ENCODE measurements at places on chromosomes 2 and 18.

- DNase-seq: no peak
Observed at GRCh38 chr2:159989249-159989648, 73.2 kb downstream of the PLA2R1 start.

- DNase-seq: no peak
Observed at GRCh38 chr2:168174756-168175155, 72.6 kb downstream of the STK39 start.

- DNase-seq: no peak
Observed at GRCh38 chr18:74351354-74351753, 35.7 kb downstream of the C18orf63 start.

- DNase-seq: no peak
Observed at GRCh38 chr2:168798888-168799410, 3.5 kb upstream of the NOSTRIN start.

DNA sequence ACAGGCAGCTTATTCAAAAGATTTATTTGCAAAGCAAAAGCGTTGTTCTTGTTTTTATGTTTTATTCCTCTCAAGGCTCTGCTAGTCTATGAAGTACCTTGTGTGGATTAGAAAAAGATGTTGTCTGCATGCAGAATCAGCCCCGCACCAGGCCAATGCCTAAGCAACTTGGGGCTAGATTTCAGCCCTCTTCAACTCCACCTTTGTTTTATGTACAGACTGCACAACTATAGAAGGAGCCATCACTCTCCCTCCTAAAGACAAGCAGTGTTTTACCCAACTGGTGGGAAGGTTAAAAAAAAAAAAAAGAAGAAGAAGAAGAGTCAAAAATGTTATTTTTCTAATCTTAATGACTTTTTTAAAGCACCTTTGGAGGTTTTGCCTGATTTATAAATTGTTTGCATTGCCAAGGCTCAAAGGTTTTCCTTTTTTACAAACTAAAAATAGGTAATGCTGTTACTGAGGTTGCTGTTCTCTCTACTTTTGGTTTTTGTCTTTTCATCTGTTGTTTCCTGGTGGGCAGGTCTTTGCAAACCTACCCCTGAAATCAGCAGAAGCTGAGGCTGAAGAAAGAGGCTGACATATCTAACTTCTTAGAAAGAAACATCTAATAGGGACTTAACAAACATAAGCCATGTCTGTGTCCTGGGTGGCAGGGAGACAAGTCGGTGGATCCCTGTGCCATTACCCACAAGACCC lies 164.0 kb downstream of the SLC39A10 start:
- no peak for DNase-seq

DNA sequence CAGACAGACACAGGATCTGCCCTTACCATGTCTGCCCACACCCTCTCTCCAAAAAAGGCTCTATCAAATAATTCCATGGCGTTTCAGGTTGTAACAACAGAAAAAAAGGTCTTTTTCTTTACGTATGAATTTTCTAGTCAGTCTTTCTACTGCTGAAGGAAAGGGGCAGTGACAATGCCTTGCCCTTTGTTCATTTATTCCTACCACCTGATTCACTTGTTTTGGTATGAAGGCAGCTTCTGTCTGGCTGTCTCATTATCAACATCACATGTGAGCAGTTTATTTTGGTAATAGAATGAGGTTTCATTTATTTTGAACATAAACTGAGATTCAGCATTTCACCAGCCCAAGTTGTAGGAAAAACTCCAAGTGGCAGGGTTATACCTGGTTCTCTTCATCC lies 94.3 kb upstream of the KLF7 start:
- no peak for DNase-seq

DNA sequence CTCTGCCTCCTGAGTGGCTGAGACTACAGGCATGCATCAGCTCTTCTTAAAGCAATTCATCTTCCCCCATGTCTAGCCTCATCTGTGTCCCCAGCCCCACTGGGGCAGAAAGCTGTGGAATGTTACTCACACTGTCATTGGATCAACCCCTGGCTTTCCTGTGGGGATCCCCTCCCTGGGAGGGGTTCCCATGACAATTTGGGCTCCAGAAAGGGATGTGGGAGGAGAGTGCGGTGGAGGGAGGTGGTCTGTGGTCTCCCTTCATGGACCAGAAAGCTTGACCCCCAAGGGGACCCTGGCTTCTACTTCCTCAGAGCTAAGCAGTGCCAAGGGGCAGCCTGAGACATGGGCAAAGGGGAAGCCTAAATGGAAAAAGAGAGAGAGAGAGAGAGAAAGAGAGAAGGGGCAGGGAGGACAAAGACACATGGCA lies 1.3 kb downstream of the NGEF start:
- no peak for DNase-seq

- DNase-seq: no peak
Observed at GRCh38 chr18:49001111-49001510, 50.3 kb upstream of the SMAD7 start.

- no peak for DNase-seq
Observed at GRCh38 chr2:147665105-147665504, 179.7 kb upstream of the ACVR2A start.

- DNase-seq: no peak
Observed at GRCh38 chr2:70959851-70960832, 18.3 kb upstream of the ANKRD53 start.

DNA sequence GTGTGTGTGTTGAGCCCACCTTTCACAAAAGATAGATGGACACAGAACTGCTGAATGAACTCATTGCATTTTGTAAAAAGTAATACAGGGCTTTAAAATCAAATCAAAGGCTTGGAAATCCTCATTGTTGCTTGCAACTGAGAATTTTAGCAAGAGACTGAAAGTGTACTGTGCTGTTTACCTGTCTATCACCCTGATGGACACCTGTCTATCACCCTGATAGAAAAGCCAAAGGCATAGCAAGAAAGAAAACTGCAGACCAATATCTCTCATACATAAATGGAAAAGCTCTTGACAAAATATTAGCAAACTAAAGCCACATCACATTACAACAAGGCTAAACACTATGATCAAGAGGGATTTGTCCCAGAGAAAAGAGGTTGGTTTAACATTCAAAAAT lies 107.5 kb upstream of the TMEM18 start:
- DNase-seq: no peak
